ENCODE measurements at places on chromosomes 5 and 9.

GRCh38 chr9:107713470-107713869 lies 223.9 kb upstream of the KLF4 start:
- no peak for DNase-seq

DNA sequence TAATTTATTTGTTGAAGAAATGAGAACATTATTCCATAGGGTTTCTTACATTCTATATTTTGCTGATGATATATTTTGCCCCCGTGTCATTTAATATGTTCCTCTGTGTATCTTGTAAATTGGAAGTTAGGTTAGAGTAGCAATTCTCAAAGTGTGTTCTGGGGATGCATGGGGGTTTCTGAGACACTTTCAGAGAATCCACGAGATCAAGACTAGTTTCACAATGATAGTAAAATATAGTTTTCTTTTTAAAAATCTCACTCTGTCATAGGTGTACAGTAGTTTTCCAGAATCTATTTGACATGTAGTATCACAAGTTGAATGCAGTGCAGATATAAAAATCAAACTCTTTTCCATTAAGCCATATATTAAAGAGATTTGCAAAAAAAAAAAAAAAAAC lies 488.6 kb upstream of the SGCD start:
- no peak for DNase-seq

- no peak for DNase-seq
These were observed 82.2 kb downstream of the TRIO start for GRCh38 chr5:14225173-14225834.

- DNase-seq = peak; percentile 51
These were observed 19.6 kb upstream of the LIX1 start for GRCh38 chr5:97162045-97162444.

- DNase-seq = no peak
These were observed 53.5 kb upstream of the OTULINL start for GRCh38 chr5:14528115-14528514.

- no peak for DNase-seq
These were observed 41.8 kb upstream of the UGCG start for GRCh38 chr9:111854799-111855198.

- DNase-seq = no peak
These were observed 9.3 kb upstream of the SMAD5 start for GRCh38 chr5:136123236-136123768.

DNA sequence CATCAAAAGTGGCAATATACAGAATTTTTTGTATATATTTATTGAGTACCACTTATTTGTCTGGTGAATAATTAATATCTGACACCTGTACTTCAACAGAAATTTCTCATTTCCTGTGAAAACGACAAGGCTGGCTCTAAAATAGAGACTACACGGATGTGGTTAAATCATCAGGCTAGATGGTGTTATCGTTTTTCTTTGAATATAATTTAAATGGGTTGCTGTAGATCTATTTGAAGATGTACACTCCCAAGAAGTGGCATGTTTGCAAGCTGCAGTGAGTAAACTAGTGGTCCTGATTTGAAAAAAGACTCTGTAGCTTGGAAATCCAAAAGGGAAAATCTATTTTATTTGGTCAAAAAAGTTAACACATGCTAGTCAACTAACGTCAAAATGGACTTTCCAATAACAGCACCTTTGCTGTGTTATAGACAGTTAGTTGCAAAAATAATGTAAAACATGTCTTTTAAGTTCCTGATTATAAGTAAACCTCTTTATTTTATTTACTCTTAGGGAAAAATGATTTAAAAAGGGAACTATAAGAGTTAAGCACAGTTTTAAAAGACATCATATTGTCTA lies 13.8 kb downstream of the ST8SIA4 start:
- DNase-seq = no peak

- DNase-seq = no peak
These were observed 27.6 kb upstream of the LTC4S start for GRCh38 chr5:179766021-179766725.

GRCh38 chr5:76601470-76601869 lies 21.7 kb downstream of the F2RL2 start:
- peak; percentile 42 for DNase-seq

DNA sequence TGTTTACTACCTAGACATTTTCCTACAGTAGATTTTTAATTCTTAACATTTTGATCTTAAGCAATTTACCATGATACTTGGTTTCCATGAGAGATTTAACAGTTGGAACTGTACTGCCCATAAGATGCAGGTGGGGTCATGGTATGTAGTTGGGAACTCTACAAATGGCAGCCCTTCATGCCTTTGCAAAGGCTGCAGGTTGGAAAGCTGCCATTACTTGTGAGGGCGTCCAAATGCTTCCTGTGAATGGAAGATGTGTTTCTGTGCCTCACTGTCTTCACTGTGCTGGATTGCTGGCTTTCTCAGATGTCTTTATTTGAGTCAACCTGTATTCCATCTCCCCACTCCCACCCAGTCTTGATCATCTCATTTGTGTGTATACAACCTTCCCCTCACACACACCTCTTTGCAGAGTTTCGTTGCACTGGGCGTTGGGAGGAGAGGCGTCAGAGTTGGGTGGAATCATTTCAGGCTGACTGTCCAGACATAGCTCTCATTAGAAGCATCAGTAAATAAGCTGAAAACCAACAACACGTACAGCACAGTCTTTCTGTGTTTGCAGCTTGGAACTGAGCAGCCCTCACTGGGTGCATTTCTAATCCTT lies 14.8 kb upstream of the ABL1 start:
- DNase-seq = no peak

DNA sequence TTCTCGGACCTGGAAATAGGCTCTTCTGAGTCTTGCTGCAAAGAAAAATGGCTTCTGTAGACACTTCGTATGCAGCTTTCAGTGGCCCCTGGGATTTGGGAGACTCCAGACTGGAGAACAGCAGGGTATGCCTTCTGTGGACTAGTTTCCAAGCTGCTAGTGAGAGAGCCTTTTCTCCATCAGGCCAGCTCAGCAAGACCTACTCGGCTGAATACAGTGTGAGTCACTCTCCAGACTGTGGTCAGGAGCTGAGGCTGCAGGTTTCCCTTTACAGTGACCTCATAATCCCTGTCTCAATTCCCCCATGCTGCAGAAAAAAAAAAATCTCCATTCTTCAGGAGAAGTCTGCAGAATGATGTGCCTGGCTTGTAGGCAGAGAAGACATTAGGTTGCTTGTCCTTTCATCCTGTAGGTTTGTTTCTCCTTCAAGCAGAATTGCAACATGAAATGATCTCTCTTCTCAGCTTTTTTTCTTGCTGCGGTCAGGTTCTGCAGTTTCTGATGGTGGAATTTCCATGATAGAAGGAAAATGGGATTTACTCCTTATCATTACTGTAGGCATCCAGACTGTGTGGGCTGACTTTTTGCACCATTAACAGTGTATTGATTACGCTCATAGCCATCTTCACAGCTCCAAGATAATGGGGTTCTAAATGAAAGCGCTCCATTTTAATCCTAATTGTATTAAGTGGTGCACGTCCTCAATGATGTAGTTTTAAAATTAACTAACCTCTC lies 78.3 kb upstream of the TNFSF8 start:
- no peak for DNase-seq

- no peak for DNase-seq
These were observed 80.8 kb downstream of the FAM81B start for GRCh38 chr5:95471942-95472341.

DNA sequence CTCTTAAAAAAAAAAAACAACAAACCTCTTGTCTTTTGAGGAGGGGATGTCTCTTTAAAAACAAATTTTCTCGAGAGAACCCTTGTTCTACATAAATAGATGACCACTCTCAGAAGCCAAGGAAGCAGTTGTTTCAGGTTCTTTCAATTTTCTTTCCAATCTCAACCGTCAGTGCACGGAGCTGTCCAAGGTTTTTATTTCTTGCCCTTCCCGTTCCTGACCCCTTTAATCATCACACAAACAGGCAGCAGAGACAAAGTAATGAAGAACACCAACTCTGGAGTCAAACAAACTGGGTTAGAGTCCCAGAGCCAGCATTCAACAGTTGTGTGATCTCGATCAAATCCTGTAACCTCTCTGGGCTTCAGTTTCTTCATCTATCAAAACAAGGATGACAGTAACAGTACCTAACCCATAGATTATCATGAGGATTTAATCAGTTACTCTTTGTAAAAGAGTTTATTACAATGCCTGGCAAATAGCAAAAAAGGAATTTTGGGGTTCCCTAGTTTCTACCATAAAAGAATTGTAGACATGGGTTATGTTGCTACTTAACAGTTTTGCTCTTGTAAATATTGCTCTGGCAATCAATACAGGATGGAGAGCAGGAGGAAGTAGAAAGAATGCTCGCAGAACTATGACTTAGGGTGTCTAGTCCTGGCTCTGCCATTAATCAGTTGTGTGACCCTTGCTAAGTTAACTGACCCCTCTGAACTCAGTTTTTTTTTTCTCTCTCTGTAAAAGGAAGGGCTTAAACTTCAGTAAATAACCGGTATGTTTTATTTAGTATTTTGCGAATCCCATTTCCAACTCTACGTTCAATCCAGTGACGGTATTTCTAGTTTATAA lies 1.0 kb upstream of the NIM1K start:
- DNase-seq = no peak

GRCh38 chr5:130166839-130167490 lies 262.7 kb downstream of the CHSY3 start:
- DNase-seq = no peak

DNA sequence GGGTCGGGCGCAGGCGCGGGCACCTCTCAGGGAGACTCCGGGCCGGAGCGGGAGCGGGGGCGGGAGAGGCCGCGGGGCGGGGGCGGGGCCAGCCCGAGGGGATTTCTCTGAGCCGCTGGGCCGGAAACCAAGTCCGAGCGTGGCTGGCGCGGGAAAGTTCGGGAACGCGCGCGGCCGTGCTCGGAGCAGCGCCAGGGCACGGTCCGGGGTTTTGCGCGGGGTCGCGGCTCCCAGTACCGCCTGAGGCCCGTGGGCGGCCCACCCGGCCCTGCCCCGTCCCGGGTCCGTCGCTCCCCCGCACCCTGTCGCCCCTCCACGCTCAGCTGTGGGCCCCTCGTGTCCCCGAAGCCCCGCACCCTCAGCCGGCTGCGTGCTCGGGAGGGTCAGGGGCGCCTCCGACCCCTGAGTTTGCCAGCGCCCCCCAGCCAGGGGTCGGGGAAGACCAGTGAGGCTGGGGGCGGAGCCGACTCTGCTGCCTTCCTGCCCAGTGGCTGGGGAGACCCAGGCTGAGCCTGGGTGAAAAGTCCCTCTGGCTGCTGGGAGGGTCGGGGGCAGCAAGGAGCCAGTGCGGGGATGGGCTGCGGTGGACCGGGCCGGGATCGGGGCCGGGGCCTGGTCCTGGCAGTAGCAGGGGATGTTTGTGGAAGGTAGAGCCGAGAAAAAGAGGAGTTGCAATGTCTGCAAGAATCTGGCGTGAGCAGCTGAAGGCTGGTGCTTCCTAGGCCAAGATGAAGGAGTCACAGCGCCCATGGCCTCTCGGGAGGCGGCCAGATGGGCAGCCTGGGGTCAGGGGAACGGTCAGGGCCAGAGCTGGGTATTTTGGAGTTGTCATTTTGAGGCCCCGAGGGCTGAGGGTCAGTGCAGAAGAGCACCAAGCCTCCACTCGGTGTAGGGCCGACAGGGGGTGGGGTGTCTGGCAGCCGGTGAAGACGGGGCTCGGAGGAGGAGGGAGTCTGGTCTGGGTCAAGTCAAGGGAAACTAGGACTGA lies 588 bp downstream of the TRAF2 start:
- no peak for DNase-seq

DNA sequence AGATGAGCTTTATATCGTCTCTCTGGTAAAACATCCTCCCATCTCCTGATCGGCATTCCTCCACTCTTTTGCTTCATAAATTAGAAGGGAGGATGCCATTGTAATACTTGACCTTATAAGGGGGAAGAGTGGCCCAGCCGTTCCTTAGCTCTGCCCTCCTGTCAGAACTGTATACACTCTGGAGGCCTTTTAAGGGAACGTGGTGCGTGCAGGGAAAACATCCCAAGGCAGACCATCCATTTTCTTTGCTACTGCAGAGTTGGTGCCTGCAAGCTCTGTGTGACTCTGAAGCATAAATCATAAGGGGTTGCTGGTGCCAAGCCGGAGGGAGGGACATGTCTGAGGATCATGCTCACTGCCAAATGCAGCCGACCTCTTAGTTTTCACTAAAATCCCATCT lies 90.4 kb downstream of the PGM5 start:
- DNase-seq = no peak

DNA sequence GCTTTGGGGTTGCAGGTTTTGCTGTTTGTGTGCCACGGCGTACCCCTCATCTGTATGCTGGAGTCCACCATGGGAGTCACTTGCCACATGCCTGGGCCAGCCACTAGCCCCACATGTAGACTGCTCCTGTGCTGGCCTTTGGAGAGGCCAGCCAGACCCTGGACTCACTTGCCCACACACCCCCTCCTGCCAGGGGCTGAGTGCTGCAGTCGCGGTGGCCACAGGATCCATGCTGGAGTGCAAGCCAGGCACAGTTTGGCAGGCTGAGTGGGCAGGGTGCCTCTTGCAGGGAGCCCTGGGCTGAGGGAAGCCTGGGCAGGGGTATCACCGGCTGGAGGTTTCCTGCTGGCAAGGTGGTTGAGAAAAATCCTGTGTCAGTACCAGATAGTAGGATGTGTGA lies 25.6 kb upstream of the GCNT1 start:
- no peak for DNase-seq

GRCh38 chr9:70607926-70608325 lies 193.5 kb upstream of the KLF9 start:
- DNase-seq = peak; percentile 5

DNA sequence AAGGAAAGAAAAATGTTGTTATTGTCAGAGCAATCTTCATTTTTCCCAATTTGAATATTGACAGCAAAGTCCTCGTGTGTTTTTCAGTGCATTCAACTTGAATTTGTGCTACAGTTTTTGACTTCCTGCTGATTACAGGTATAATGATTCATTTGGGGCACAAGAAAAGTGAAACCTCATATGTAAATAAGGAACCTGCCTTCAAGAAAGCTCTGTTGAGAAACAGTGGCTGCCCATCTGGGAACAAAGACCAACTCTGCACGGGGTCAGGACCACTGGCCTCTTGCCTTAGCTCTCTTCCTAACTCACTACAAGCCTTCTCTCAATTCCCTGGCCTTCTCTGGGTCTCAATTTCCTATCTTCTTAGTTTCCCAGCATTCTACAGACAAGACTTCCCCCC lies 21.0 kb downstream of the TIMD4 start:
- no peak for DNase-seq

GRCh38 chr5:110580625-110581024 lies 145.8 kb downstream of the TMEM232 start:
- no peak for DNase-seq

DNA sequence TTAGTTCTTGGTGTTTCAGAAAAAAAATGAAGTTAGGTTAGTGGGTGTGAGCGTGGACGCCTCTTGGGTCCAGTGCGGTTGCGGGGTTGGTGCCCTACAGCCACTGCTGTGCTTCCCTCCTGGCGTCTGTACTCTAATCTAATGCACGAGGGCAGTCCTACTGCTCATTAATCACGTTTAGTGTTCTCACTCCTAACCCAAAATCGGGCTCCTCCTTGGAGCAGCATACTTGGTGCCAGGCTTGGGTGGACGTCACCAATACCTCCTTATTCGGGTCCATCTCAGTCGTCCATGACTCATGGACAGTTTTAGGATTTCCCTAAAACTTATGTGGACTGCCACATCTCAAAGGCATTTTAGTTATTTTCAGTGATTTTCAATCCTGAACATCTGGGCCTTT lies 41.6 kb downstream of the TRIO start:
- no peak for DNase-seq

Data from NCI-H1105 treated with DMSO at 0.1 percent for 48 hours (cell line).